ENCODE measurements at places on chromosomes 2 and 18.
A peak's percentile ranks its signal among the peaks of the same experiment; 100 is the strongest.

DNA sequence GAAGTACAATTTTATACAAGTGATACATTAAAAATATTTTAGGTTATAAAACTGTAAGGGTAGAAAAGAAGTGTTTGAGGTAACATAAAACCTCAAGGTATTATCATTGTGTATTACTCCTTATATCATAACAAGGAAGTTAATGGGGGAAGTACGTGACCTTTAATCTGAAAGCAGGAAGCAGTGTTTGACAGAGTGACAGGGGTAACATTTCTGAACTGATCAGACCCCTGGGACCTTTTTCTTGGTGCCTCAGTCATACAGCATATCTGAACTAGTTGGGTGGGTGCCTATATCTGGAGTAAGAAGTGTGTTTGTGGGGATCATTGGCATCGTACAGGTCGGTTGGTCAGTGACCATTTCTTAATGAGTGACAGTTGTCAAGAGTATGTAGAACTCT lies 43.0 kb downstream of the MALT1 start:
- no peak for DNase-seq

DNA sequence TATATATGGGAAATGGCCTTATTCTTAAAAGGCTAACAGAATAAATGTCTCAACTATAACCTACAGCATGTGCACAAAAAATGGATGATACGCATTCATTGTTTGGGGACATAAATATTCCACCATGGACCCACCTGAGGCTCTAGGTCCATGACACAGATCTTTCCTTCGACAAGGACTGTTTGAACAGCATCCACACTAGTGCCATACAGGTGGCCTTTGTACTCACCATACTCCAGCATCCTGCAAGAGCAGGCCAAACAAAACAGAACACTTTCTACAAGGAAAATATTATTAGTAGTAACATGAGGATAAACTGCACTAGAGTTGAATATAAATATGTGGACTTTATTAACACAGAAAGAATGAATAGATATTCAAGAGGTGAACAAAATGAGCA lies 6.1 kb upstream of the TMEM237 start:
- no peak for DNase-seq

DNA sequence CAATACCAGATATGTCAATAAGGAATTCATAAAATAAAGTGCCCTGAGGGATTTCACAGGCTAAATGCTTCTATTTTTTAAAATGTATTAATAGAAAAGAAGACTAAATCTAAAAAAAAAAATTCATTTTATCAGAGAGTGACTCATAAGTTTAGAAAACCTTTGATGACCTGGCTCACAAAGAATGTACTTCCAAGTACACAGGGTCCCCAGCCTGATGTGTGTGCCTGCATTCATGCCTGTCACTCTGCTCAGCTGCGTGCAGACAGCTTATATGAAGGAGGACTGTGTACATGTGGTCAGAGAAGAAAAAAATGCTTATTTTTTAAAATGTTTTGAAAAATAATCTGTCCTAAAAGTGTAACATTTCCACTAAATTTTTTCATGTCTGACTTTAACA lies 3.0 kb upstream of the CPS1 start:
- no peak for DNase-seq

DNA sequence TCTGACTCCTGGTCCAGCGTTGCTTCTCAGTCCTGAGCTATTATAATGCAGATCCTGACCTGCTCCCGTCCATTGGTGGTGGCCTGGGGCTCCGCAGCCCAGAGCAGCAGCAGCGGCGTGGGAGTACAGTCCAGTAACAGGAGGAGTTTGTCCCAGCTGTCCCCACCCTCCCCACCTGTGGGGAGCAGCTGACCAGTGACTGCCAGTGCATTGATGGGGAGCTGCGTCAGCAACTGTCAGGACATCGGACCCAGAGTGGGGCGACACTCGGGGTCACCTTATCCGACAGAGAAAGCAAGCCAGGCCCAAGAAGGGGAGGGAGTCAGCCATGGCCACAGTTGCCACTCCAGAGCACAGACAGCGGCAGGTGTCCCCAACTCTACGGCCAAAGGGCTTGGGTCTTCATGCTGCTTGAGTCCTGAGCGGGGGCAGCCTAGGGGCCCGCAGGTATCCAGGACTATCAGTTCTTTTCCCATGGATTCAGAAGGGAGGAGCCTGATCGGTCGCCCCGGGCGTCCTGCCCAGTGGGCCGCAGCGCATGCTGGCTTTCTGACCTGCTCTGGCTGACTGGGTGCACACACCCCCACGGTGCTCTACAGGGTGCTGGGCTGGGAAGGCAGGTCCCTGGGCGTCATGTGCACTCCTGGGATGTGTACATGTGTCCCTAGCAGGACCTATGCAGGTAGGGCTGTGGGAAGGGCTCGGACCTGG lies 29.7 kb downstream of the DNMT3A start:
- DNase-seq = no peak

- DNase-seq = no peak
These were observed 35.5 kb upstream of the TXNDC2 start for GRCh38 chr18:9850309-9850708.

DNA sequence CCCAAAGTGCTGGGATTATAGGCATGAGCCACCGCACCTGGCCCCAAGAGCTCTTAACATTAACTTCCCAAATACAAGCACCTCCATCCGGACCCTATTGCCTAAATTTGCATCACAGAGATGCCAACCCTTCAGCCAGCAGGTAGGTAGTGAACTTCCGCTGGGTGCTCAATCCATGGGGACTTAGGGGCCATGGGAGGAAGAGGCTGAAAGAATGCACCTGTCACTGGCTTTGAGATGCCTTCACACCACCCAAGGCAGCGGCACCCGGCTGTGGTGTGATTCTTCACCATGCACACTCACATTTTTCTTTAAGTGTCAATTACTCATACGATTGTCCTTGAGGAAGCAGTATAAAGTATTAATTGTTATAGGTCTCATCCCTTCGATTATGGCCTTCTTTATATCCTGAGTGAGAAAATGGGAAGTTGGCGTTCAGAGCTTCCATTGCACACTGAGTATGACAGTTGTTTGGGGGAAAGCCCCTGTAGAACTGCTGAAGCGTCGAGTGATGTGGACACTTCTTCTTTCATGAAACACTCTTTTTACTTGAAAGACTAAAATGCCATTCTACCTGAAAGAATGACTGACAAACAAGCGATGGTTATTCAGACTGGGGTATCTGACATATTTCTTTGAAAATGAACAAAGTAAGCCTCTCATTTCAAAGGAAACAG lies 51.8 kb upstream of the BIN1 start:
- DNase-seq = no peak

GRCh38 chr2:20614201-20615067 lies 36.5 kb downstream of the HS1BP3 start:
- no peak for DNase-seq

DNA sequence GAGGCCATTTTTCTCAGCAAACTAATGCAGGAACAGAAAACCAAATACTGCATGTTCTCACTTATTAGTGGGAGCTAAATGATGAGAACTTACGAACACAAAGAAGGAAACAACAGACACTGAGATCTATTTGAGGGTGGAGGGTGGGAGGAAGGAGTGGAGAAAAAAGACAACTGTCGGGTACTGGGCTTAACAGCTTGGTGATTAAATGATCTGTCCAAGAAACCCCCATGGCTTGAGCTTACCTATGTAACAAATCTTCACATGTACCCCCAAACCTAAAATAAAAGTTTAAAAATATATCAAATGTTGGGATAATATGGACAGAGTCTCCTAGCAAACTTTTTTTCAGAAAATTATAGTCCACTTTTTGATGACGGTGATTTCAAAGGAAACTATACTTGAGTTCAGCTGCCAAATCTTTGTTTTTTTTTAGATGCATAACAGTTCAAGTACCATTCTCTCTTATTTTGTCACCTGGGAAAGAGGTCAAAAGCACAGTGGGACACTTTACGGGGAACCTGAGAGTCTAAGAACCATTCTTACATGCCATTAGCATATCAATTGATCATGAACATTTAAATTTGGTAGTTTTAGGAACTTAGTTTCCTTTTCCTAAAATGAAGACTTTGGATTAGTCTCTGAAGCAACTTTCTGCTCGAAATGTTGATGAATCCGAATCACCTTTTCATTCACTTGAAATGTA lies 835.0 kb downstream of the NRXN1 start:
- DNase-seq = no peak

- DNase-seq = no peak
These were observed 32.9 kb downstream of the LBH start for GRCh38 chr2:30264274-30264673.

DNA sequence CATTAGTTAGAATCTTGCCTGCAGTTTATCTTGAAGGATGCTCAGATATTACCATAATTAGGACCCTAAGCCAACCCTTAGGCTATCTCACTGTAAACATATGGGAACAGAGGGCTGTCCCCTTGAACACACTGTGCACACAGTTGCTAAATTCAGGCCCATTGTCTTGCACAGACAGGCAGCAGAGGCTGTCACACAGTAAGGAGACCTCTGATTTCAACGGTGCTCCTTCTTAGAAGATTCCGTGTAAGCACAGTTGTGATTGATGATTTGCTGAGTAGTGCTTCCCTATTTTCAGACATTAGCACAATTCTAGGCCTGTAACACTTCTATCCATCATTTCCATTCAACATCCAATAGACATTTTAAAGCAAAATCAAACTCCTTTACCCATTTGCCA lies 108.0 kb downstream of the RNF152 start:
- DNase-seq = no peak

- no peak for DNase-seq
These were observed 124.8 kb upstream of the TACR1 start for GRCh38 chr2:75324141-75324540.

DNA sequence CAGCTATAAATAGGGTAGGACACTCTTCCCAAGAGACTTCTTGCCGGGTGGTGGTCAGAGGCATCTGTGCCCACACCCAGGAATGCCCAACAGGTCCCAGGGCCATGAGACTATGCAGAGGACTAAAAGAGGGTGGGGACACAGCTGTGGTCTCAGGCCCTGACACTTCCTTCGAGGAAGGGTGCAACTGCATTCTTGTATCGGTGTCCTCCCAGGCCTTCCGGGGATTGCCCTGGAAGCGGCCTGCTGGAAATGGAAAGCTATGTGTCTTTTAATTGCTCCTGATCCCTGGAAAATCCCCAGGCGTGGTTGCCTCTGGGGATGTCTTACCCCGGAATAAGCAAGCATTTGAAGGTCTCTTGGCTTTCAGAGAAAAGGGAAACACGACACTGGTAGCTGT lies 176.7 kb downstream of the SOX11 start:
- no peak for DNase-seq

DNA sequence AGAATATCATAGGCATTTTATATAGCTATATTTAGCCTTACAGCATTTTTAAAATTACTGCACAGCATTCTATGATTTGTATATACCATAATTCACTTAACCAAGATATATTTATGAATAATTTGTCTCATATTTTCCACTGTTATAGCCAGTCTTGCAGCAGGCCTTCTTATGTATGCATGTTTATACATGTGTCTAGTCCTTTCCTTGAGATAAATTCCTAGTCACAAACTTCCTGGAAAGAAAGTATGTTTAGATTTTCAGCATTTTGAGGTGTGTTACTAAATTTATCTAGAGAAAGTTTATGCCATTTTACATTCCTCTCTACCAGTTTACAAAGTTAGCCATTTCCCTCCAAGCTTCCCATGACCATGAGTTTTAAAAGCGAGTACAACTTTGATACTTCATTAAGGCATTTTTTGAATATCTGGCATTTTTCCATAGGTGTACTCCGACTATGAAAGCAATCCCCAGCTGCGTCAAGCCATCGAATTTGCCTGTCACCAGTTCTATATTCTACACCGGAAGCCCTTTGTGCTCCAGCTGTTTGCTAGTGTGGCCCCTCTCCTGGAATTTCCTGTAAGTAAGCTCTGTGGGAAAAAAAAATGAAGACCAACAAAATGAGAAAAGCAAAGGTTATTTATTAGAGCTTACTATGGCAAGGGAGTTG lies 59.4 kb upstream of the RPE start:
- DNase-seq = no peak

GRCh38 chr2:88868861-88869260 lies 177.4 kb downstream of the RPIA start:
- no peak for DNase-seq

GRCh38 chr18:56721491-56721890 lies 70.3 kb downstream of the WDR7 start:
- no peak for DNase-seq

- no peak for DNase-seq
These were observed 195.7 kb downstream of the CDH20 start for GRCh38 chr18:61528961-61529360.

- peak; percentile 14 for DNase-seq
These were observed 526 bp downstream of the COX7A2L start for GRCh38 chr2:42360493-42360889.

GRCh38 chr2:188369365-188369764 lies 77.7 kb downstream of the GULP1 start:
- peak; percentile 72 for DNase-seq

GRCh38 chr18:8711736-8712135 lies 6.4 kb downstream of the MTCL1 start:
- DNase-seq = no peak

- no peak for DNase-seq
These were observed 209.6 kb downstream of the SRBD1 start for GRCh38 chr2:45401431-45401922.

DNA sequence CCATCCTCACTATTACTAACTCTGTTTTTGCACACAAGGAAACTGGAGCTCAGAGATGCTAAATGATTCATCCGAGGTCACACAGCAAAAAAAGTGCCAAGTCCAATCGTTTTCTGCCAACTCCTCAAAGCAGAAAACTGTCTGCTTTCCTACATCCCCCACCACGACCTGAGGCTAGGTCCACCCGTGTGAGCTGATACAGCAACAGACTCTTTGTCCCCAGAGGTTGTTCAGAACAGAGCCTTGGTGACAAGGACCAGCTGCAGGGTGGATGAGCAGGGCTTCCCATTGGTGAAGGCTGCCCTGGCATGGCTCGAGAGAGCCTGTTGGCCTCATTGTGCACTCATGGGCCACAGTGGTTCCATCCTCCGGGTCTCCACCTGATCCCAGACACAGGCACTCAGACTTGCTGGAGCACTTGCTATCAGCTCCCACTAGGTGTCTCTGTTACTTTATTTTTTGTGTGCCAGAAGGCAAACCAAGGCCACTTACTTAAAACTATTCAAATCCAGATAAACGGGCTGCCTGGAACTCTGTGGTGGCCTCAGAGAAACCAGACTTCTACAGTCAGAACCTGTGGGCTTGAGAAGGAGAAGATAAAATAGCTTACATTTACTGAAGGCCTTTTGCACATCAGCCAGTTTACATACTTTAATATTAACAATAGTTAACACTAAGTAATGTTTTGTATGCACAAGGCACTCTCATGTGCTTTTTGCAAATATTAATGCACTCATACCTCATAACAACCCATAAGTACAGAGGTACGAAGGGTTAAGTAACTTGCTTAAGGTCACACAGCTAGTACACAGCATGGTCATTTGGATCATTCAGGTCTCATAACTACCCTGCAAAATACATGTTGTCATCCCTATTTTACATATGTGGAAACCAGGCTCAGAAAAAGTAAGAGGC lies 62.9 kb upstream of the CTIF start:
- DNase-seq = peak; percentile 86

- no peak for DNase-seq
These were observed 68.2 kb upstream of the STON1 start for GRCh38 chr2:48461721-48462120.

- peak; percentile 15 for DNase-seq
These were observed 89.8 kb downstream of the KLHL14 start for GRCh38 chr18:32683044-32683443.
